Activated naive CD4-positive, alpha-beta T cell treated with anti-CD3 and anti-CD28 coated beads for 36 hours (primary cell): ENCODE measurements at places on chromosomes 3 and 15. TPM values are rescaled to one million over a fixed set of nuclear protein-coding genes. Genes with fewer than 3 reads are reported as not detected.

DNA sequence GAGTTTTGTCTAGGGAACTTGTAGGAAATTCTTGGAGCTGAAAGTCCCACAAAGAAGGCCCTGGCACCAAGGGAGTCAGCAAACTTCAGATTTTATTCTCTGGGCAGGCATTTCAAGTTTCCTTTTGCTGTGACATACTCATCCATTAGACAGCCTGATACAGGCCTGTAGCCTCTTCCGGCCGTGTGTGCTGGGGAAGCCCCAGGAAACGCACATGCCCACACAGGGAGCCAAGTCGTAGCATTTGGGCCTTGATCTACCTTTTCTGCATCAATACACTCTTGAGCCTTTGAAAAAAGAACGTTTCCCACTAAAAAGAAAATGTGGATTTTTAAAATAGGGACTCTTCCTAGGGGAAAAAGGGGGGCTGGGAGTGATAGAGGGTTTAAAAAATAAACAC is 15.0 kb downstream of the TIGIT start:
- peak; percentile 57 for DNase-seq

The CIP2A gene
- total RNA-seq = 34.7 TPM

The GADL1 gene
- not detected for total RNA-seq

The FRMD4B gene
- 11.9 TPM for total RNA-seq

DNA sequence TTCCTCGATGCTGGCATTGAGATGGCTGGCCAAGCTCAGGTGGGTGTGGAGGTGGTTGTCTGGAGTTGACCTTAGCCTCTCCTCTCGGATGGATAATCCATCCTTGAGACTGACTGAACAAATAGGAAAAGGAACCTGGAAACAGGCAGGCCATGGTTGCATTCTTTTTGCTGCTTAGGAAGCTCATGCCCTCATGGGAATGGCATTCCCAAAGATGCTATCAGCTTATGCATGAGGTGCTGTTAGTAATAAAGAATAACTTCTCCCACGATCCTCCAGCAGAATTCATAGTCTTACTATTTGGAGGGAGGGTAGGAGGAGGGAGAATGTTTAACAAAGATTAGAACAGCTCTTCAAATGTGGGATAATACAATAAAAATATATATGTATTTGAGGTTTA is 303.0 kb upstream of the TPM1 start:
- no peak for DNase-seq
